Esophagus squamous epithelium (tissue), 5 donors: ENCODE measurements at places on chromosomes 5 and 9.
A peak's percentile ranks its signal among the peaks of the same experiment; 100 is the strongest.

DNA sequence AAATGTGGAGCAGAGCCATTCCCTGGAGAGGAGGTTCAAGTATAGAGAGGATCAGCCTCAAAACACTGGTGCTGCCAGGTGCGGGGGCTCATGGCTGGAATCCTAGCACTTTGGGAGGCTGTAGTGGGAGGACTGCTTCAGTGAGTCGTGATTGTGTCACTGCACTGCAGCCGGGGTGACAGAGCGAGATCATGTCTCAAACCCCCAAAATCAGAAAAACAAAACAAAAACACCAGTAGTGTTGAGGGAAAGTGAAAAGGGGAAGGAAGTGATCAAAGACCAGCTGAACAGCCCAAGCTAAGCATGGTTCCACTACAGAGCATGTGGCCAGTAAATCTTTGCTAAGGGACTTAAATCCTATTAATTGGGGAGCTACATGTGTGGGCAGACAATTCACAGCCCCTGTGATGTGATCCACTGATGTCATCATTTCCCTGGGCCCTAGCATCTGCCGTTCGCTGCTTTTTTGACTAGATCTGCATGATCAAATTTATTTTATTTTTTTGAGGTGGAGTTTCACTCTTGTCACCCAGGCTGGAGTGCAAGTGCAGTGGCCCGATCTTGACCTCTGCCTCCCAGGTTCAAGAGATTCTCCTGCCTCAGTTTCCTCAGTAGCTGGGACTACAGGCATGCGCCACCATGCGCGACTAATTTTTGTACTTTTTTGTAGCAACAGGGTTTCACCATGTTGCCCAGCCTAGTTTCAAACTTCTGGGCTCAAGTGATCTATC is 2.7 kb upstream of the PCBD2 start:
- no peak for DNase-seq

DNA sequence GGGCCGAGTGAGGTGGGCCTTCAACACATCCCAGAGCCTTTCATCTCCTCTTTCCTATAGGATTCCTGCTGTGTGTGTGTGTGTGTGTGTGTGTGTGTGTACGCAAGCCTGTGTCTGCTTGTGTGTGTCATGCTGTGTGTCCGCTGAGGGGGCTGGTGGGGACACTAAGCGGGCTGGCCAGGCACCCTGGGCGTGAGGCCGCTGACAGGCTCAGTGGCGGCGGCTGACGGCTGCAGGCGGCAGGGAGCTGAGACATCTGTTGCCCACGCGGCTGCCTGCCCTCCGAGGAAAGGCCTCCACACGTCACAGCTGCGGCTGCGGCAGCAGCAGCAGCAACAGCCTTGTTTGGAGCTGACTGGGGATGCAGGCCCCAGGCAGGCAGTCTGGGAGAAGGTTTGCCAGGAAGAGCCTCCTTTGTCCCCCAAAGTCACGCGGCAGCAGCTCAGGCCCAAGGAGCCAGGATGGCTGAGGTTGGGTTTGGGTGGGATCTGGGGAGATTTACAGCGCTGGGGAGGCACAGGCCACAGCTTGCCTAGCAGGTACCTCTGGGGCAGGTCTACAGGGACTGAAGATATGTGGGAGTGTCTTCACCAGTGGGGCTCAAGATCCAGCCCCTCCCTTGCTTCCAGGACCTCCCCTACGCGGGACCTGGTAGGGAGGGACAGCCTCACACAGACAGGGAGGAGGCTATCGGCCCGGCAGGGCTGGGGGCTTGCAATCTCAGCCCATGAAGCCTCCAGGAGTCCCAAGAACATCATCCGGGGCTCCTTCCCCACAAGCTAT is 1.8 kb downstream of the PDLIM4 start:
- DNase-seq, result no peak

- DNase-seq, result no peak
Observed at GRCh38 chr9:116452634-116453033, 234.5 kb upstream of the TRIM32 start.

- DNase-seq, result no peak
Observed at GRCh38 chr5:91318724-91319123, 64.4 kb downstream of the ARRDC3 start.

DNA sequence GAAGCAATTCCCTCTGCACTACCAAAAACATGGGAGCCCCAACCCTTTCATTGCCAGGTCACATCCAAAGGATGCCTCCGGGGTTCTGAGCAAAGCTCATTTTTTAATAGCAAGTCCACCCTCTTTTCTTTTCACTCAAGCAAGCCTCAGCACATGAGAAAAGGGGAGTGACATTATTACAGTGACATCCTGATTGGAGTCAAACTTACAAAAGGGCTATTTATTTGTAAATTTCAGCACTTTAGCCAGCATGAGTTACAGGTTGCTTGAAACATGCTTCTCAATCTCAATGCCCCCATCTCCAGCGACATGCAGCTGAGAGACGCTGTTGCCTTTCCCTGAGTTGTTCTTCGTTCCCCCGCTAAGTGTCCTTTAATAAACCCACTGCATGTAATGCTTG is 238.4 kb upstream of the PANK3 start:
- DNase-seq, result no peak

DNA sequence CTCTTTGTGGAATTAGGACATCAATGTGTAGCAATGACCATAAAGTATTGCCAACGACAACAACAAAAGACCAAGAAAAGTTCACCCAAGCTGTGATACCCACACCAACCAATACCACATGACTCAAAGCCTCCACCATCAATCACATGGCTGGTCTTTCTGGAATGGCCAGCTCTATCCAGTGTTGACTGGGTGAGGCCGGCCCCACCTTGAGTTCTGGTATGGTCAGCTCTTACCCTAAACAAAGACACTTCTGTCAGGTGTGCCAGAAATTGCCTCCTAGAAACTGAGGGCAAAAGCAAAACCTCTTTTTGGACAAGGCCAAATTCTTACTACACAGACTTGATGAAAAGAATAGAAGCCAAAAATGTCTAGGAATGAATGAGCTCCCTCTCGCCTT is 331.5 kb downstream of the ZNF608 start:
- no peak for DNase-seq

- no peak for DNase-seq
Observed at GRCh38 chr9:123353984-123354591, 1.9 kb upstream of the CRB2 start.

DNA sequence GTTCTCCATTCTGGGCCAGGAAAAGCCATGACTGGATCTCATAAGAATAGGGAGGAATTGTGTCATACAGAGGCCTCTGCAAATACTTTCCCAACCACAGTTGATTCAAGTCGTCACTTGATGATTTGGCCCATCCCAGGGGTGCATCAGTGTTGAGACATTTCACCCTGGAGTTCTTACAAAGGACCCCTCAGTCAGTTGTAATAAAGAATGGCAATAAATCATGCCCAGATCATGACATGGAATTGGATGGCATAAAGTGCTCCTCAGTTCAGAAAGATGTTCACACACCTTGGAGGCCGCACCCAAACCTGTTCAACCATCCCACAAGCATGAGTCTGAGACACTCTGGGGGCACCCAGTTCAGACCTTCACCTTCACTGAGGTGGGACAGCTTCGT is 168.1 kb downstream of the NR3C1 start:
- DNase-seq, result no peak

- no peak for DNase-seq
Observed at GRCh38 chr9:89956907-89957306, 352.1 kb downstream of the GADD45G start.

DNA sequence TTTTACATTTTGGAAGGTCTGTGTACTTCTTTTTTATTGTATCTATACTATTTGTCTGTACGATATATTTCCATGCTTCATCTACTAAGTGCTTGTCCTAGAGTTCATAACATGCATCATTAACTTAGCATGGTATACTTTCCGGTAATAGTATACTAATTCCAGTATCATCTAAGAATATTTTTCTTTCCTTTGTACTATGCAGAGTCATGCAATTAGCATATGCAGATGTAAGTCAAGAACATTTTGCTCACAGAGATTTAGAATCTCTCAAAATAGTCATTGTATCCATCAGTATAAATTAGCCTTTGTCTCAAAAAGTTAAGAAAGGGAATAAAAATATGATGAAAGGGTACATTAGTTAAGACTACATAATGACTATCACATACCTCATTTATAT is 770.4 kb upstream of the GRAMD2B start:
- no peak for DNase-seq

GRCh38 chr5:98982880-98983279 is 54.1 kb upstream of the CHD1 start:
- DNase-seq, result no peak

- DNase-seq, result no peak
Observed at GRCh38 chr9:131628459-131629225, 83.3 kb downstream of the PRRT1B start.

DNA sequence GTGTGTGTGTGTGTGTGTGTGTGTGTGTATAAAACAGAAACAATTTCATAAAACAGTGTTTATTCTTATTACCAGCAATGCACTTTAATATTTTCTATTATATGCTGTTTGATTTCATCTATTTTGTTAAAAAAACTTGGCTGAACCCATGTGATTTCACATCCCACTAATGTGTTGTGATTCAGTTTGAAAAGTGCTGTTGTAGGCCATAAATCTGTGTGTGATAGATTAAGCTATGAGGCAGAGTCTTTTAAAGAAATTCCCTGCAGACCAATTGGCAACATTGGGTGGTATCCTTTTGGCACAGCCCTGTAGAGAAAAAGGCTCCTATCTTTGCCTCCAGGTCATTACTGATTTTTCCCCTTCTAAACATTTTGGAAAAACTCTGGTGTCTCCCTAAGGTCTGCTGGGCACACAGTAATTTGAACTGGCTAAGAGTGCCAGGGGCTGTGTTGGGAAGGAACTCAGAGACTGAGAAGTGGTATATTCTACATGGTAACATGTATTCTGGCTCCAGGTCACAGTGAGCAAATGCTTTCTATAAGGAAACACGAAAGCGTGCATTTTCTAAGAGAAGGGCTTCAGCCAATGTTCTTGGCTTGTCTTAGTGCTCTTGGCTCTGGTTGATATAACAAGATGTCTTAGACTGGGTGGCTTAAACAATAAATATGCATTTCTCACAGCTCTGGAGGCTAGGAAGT is 4.5 kb downstream of the CAMK4 start:
- no peak for DNase-seq

DNA sequence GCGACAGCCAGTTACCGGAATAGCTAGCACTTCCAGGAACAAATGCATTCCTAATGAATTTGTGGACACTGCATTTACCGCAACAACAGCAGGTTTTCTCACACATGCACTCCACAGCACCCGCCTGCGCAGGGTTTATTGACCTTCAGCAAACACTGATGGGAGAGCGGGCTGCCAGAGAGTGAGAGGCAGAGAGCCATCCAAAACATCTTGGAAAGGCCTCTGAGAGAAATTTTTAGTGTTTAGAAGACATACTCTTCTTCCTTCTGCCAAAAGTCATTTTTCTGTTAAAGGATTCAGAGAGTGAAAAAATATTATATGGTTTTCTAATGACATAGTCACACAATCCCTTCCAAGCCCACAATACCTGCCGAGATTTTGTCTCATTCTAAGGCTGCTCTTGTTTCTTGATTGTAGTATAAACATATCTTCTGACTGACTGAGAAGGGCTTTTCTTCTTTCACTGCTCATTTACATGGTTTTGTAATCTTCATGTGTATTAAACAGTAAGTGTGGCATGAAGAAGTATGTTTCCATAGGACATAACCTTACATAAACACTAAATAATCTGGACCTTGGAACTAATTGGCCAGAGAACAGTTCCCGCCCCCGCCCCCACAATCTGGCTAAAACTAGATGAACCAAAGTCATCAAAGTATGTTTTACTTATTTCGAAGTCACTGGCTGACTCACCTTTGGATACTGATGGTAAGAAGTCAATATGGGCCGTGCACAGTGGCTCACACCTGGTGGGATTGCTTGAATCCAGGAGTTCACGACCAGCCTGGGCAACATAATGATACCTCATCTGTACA is 432.5 kb upstream of the MEF2C start:
- DNase-seq, result no peak

- no peak for DNase-seq
Observed at GRCh38 chr5:175847503-175847902, 23.9 kb upstream of the CPLX2 start.

GRCh38 chr5:116137544-116138378 is 52.9 kb downstream of the COMMD10 start:
- DNase-seq, result no peak

- peak; percentile 49 for DNase-seq
Observed at GRCh38 chr5:132293992-132294727, at the start of gene SLC22A4. SLC22A4 (plus strand) TSS chr5:132294394; CDS start chr5:132294617, 223 bp downstream.

DNA sequence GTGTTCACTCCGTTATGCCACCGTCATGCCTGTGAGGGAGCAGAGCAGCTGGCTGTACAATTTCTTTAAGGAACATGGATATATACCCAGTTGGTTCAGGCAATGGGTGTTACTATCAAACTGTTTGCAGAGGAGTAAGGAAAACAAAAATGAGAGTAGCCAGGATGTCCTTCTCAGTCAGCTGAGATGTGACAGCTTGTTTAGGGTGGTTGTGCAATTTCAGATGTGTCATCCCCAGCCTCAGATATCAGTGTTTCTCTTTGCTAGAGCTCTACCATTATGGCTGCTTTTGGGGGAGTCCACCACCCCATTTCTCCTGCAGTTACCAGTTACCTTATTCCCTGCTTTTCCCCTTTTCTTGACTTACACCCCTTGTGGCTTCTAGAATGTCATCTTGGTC is 135.2 kb upstream of the SLC24A2 start:
- no peak for DNase-seq

GRCh38 chr9:74496819-74497747 is at the start of gene RORB:
RORB (plus strand) TSS chr9:74497335; CDS start chr9:74497977, 642 bp downstream.
- no peak for DNase-seq

- DNase-seq, result no peak
Observed at GRCh38 chr9:5336688-5337087, 3.0 kb downstream of the RLN1 start.

- DNase-seq, result no peak
Observed at GRCh38 chr5:158822099-158822498, 277.6 kb downstream of the EBF1 start.

DNA sequence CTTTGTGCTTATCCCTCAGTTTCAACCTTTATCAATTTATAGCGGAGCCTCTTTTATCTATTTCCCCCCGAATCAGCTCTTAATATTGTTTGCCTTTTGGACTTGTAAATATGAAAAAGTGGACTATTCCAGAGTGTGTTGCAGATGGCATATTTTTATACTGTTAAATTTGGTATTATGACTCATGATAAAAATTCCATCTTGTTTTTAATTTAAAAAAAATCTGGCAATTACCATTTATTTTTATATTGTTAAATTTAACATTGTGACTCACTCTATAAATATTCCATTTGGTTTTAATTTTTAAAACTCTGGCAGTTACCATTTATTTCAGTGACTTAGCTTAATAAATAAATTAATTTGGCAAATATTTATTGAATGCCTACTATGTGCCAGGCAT is 37.5 kb downstream of the RBM27 start:
- DNase-seq, result no peak

DNA sequence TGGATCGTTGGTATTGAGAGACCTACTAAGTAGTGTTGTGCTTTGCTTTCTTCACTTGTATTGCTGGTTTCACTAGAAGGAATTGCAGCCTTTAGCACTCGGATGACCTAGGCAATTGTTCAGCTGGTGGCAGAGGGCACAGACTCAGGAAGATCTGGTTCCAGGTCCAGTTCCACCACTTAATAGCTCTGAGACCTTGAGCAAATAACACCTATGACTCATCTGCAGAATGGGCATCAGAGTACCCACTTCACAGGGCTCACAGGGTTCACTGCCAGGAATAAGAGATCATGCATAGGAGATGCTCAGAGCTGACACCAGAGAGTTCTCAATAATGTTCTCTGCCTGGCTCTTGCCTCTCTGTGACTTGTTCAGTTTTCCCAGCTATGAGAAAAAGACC is 133.6 kb downstream of the SIL1 start:
- DNase-seq, result no peak
